ENCODE measurements at places on chromosomes 16 and 17. TPM values are rescaled to one million over a fixed set of nuclear protein-coding genes. Genes with fewer than 3 reads are reported as not detected.
A peak's percentile ranks its signal among the peaks of the same experiment; 100 is the strongest.

The KRTAP16-1 gene
- polyA plus RNA-seq, result not detected

The GNGT2 gene
- 8.2 TPM for polyA plus RNA-seq

The KRT27 gene
- not detected for polyA plus RNA-seq

The PTX4 gene
- not detected for polyA plus RNA-seq

The BAHCC1 gene
- not detected for polyA plus RNA-seq

The TAT gene
- not detected for polyA plus RNA-seq

The CORO6 gene
- not detected for polyA plus RNA-seq

The FAAP100 gene
- 16.8 TPM for polyA plus RNA-seq

The ZG16B gene
- not detected for polyA plus RNA-seq

The C1QTNF1 gene
- not detected for polyA plus RNA-seq

The GPRC5C gene
- not detected for polyA plus RNA-seq

The TAC4 gene
- polyA plus RNA-seq, result not detected

The LRRC37A gene
- polyA plus RNA-seq, result 1.5 TPM

DNA sequence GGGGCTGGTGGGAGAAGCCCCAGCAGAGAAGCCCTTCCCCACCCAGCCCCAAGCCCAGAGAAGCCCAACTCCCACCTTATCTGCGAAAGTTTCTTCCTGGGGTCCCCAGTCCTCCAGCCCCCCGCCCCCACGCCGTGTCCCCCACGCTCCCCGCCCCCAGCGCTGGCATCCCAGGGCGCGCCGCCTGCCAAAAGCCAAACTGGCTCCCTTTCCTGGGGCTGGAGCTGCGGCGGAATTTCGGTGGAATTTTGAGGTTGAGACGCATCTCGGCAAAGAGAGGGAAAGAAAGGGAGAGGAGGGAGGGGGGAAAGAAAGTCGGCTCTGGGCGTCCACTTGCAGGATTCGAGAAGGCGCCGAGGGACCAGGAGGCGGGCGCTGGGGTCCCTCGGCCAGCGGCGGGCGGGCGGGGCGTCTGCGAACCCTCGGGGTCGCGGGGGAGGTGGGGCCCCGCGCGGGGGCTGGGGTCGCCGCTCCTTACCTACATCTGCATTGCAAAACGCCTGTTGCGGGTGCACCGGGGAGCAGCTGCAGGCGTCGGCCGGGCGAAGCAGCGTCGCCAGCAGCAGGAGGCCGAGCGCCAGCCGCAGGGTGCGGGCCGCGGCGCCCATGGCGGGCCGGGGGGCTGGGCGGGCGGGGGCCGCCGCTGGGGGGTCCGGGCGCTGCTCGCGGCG is 571 bp downstream of the TIMP2 start:
- no peak for DNase-seq

DNA sequence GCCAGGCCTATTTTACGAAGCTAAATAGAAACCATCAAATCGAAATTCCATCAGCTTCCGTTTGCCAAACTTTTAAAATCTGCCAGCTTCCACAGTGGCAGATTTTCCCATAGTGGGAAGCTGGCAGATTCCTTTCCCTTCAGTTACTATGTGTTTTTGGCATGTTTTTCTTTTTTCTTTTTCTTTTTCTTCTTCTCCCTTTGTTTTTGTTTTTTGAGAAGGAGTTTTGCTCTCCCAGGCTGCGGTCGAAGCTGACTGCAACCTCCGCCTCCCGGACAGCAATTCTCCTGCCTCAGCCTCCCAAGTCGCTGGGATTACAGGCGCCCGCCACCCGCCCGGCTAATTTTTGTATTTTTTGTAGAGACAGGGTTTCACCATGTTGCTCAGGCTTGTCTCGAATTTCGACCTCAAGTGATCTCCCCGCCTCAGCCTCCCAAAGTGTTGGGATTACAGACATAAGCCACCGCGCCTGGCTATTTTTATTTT is 684 bp upstream of the CWC25 start:
- DNase-seq, result no peak

GRCh38 chr16:71273384-71273783 is 15.8 kb downstream of the CMTR2 start:
- DNase-seq, result no peak

- DNase-seq, result no peak
Measured at GRCh38 chr17:31051506-31051905, 43.3 kb upstream of the NF1 start.

- no peak for DNase-seq
Measured at GRCh38 chr16:582614-583331, 7.1 kb upstream of the RAB40C start.

- no peak for DNase-seq
Measured at GRCh38 chr17:44335968-44336367, 9.1 kb upstream of the GRN start.

DNA sequence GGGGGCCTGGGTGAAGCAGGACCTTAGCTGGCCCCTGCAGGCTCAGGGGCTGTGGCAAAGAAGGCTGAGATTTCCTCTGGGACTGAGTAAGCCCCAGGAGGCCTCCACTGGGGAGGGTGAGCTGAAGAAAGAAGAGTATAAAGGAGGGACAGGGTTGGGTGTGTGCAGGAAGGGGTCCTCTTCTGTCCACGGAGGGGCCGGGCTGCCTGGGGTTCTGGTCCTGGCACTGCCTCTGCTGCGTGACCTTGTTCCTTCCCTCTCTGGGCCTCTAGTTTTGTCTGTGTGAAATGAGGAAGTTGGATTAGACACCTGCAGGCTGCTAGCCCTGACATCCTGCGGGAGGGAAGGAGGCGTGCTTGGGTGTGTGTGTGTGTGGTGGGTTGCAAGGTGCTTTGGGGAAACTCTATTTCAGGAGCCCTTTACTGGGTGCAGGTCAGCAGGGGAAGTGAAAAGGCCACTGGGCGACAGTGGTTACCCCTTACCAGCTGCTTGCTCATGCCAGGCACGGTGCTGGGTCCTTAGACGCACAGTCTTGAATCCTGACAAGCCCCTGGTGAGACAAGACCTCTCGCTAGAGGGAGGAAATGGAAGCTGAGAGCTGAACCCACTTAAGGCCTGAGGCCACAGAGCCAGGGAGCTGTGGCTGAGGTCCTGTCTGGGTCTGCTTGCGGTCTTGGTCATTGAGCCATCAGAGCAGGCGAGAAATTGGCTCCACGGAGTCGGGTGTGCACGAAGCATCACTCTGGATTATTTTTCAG is 60.7 kb downstream of the OR1D5 start:
- no peak for DNase-seq

- no peak for DNase-seq
Measured at GRCh38 chr17:32302037-32302436, 36.4 kb downstream of the RHBDL3 start.

- no peak for DNase-seq
Measured at GRCh38 chr16:88378836-88379693, 3.7 kb upstream of the ZNF469 start.

DNA sequence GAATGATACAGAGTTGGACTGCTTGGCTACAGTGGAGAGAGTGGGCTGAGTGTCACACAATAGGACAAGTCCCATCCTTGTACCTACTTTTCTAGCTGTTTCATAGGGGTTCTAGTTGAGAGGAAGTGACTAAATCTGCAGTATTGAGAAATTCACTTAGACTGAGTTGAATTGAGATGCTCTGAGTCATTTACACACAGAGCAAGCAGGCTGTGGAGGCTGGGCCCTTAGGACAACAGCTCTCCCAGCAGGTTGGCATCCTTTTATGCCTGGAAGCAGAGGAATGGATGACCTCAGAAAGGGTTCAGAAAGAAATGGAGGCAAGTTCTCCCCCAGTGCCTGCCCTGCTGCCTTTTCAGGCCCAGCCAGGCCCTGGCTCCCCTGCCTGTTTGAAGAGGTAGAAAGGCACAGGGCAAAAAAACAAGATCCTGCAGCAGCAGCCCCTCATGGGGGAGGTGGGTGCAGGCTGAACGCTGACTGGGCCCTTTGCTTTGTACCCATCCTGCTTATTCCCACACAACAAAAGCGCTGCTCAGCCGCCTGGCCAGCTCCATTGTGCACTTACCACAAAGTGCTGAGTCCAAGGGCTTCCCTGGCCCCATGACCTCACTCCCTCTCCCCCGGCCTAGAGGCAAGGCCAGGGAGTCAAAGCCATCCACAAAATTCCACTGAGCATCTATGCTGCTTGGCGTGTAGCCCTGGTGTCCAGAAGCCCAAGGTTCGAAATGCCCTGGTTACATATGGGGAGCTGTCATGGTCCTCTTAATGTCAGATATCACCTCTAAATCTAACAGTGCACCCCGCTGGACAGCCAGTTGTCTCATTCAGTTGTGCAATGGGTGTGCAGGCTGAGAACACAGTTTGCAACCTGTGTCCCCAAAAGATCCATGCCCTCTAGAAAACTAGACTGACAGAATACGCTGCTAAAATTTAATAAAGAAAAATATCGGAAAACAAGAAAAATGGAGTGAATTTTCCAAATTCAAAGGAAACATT is 5.4 kb upstream of the CRYBA1 start:
- no peak for DNase-seq

DNA sequence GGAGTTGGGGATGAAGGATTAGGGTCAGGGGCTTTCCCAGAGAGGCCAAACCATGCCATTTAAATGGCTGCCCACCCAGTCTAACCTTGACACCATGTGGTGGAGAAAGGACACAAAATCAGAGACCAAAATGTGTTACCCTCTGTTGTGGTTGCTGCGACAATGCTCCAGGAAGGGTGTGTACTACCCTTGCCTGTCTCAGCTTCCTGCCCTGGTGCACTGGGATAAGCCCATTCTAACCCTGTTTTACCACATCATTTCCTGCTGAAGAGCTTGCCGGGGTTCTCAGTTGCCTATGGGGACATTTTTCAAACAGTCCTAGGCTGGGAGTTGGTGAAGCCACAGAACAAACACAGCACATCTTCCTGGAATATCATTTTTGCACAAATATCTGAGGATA is 4.9 kb downstream of the OR4D1 start:
- peak; percentile 85 for DNase-seq

DNA sequence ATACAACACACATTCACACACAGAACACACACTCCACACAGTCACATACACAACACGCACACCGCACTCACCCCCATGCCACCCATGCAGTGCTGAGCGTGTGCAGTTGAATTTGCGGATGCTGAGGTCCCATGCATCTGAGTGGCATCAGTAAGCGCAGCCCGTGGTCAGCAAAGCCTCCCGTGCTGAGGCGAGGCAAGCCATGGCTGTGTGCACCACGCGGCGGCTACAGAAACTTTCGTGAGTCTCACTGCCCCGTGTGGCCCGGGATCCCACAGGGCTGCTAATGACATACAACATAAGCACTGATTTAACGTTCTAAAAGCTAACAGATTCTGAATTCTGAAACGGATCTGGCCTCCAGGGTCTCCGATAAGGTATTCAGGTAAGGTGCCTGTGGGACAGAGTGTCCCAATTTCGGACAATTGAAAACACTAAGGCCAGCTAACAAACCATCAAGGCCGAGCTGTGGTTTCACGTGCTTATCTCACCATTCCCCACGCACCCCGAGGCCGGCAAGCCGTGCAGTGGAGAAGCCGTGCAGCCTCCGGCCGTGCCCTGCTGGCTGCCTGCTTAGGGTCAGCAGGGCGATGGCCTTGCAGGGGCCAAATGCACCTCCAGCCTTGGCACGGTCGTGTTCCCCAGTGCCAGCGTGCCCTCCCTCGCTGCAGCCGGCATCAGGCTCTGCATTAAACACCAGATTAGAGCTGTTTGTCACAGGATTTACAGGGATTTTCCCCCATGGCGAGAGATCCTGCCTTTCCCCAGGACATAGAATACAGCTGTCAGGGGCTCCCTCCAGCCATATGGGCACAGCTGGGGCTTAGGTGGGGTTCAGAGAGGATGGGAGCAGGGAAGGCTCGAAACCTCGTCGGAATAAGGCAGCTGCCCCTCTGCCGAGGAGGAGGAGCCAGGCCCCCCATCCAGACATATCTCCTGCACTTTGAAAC is 191.7 kb downstream of the C16orf95 start:
- no peak for DNase-seq

DNA sequence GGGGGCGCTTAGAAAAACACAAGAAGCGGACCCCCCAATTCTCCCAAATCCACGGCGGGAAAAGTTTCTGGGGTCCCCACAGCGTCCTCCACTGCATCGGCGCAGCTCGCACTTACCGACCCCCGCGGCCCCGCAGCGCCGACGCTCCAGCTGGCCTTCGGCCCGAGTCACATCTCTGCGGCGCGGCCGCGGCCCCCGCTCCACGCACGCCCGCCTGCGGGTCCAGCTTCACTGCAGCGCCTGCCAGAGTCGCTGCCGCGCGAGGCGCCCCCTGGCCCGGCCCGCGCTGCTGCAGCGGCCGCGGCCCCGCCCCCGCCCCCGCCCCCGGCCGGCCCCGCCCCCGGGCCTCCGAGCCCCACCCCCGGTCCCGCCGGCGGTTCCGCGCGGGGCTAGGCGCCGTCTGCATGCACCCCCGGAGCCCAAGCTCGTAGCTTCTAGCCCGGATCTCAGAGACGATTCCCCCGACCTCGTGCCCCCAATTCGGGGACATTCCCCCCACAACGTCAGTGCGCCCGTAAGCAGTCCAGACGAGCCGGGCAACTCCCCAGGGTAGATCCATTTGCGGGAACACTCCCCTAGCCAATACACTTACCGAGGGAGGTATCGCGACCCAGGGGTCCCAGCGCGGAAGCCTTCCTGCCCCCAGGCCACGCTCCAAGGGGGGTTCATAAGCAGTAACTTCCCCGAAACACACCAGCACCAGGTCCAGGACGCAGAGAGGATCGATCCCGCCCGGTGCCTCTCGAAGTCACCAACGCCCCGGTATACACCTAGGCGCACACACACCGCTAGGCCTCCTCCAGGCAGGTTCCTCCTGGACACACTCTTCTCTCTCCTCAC is at the start of gene GPRC5B:
Gene GPRC5B, minus strand, starts transcription at position 238 of the 840 bp plus-strand sequence. CDS start 12,003 bp downstream, outside the sequence.
- peak; percentile 56 for DNase-seq

- no peak for DNase-seq
Measured at GRCh38 chr17:78390241-78391050, 12.0 kb downstream of the PGS1 start.

DNA sequence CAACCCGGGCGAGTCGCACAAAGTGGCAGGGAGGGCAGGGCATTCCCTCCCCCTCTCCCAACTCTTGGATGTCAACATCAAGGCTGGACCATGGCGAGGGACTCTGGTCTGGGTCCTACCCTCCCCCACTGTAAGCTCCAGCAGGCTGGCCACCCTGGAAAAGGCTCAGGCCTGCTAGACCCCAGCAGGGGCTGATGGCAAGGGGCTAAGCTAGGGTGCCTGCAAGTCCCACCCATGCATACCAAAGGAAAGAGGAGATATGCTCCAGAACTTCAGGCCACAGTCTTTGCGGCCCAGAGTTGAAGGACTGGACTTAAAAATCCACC is 19.9 kb downstream of the ST3GAL2 start:
- DNase-seq, result no peak

- no peak for DNase-seq
Measured at GRCh38 chr17:55450232-55450825, 28.7 kb upstream of the MMD start.

GRCh38 chr17:69314246-69315065 is 12.5 kb downstream of the ABCA5 start:
- DNase-seq, result no peak

DNA sequence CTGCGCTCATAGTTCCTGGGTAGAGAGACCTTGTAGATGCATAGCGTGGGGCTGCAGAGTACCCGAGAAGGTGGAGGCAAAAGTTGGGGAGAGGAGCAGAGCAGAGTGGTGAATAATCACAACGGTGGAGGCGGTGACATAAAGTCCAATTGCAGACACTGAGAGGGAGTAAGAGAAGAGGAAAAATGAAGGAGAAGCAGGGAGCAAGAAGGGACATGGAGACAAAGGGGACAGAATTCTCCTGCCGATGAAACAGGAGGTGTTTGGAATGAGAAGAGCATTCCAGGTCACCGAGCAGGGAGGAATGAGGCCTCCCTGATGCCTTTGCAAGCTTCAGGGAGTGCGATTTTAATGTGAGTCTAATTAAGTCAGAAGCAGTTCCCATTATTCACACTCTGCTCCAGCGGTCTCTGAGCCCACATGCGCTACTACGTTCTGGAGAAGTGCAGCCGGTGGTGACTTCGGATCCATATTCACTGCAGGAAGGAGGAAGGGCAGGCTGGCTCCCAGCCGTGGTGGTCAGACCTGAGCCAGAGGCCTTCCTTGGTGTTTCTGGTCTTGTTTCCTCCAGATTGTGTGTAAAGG is 108.0 kb upstream of the DNAH9 start:
- DNase-seq, result no peak

- no peak for DNase-seq
Measured at GRCh38 chr16:11675561-11676511, 7.6 kb downstream of the SNN start.

All from CD4-positive, alpha-beta memory T cell (primary cell).